Activated CD4-positive, alpha-beta T cell treated with anti-CD3 and anti-CD28 coated beads, Interleukin-2, amount 50 U/mL, for 4 hours (primary cell): ENCODE measurements at places on chromosomes 4 and X.

DNA sequence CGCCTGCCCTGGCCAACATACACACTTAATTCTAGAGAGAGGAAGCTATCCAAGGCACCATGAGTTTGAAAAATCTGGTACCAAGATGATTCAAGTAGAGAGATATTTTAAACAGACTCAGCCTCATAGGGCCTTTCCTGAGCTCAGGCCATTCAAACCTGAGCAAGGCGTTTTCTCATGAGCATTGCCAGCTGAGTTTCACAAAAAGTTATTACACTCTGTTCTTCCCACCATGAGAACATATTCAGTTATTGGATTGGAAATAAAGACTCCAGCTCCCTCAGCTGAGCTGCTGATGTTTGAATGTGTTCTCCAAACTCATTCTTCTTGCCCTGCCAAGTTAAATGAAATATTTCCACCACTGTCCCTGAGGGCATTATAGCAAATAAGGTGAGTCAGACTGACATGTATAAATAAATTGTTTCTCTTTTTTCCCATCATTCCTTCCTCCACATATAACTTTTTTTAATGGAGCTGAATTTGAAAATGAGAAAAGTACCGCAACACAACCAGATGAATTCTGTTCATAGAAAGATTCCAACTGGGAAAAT is 429.6 kb downstream of the RAB28 start:
- DNase-seq, result no peak

- DNase-seq, result no peak
These were observed 2.0 kb downstream of the SEC24B start for GRCh38 chr4:109435635-109436034.

DNA sequence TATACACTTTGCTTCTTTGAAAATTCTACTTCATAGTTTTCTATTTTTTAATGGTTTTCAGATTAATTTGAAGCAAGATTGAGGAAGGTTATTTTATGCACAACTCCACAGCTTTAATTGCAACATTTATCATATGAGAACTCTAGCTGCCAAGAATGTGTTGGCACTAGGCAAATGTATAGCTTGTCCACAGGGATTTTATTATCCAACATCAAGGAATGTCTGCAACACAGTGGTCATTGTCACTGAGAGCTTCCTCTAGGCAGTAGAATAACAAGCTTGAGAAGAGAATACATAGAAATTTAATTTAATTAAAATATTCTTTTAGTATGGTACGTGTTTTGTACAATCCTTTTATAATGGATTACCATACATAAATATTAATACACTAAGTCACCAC is 1600.8 kb downstream of the ARAP2 start:
- DNase-seq, result no peak

DNA sequence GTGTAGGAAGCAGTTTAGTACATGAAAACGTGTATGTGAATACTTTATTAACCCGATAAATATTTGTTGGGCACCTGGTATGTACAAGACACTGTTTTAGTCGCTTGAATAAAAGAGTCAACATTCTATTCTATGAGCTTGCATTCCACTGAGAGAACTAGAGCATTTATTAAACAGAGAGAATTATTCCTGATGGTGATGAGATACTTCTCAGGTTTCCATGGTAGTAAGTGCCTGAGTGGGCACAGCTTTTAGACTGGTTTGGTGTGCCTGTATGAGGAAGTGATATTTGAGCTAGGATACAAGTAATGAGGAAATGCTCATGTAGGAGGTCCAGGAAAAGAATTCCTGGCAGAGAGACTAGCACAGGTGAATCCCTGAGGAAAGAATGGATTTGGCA is 94.2 kb downstream of the ATP10D start:
- DNase-seq, result no peak

DNA sequence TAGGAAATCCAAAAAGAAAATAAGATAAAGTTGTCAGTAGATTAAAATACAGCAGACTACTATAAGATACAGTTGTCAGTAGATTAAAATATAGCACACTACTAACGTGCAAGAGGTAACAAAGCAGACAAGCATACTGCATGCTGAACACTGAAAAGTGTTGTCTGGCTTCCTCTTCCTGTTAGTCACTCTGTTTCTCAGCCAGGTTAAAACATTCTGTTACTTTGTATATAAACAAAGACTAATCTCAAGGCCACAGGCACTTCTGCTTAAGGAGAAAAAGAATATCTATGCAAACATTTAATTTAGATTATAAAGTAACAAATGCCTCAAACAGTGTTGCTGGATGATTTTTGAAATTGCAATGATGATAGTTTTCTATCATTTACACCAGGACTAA is 41.0 kb upstream of the SCD5 start:
- DNase-seq, result no peak

DNA sequence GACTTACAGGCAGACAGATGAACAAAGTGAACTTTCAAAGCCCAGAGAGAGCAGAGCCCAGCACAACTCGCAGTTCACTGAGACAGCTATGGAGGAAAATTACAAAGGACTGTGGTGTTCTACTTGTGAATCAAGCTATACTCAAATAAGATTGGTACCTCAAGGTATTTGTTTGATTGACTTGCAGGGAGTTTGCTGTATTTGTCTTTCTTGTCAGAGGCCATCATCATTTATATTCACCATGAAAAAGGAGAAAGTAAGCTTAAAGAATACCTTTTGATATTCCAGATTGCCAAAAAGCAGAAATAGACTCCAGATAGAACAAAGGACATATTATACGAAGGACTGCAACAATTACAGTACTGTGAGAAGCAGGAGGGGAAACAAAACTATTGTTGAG is 1047.9 kb downstream of the RPA4 start:
- no peak for DNase-seq

DNA sequence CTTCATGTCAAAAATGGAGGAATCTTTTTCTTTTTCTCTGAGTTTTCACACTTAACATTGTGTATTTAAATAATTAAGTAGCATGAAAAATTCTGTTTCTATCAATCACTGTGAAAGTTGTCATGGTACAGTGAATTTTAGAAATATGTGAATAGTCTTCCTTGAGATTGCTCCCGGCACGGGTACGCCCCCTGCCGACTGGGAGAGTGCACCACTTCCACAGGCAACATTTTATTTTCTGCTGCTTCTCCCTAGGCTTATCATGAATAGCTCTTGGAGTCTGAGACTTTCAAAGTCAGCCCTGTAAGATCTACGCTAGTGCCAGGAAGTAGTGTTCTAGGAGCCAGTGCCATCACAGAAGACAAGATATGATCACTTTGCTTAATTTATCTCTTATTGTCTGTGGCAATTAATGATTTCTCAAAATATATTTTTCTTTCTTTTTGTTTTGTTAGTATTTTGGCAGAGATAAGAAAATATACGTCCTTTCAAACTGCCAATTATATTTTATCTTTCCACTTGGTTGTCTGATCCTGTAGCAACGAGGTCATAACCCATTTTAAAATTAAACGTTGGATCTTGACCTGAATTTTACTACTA is 763.8 kb upstream of the AADAT start:
- no peak for DNase-seq

GRCh38 chrX:124257924-124258702 is 74.3 kb upstream of the TEX13D start:
- DNase-seq, result no peak

GRCh38 chr4:38856046-38856445 is 571 bp downstream of the TLR6 start:
- no peak for DNase-seq

- DNase-seq, result no peak
These were observed 39.4 kb downstream of the STIM2 start for GRCh38 chr4:26899991-26900390.

- DNase-seq, result no peak
These were observed 12.9 kb upstream of the SMPX start for GRCh38 chrX:21770631-21771321.

GRCh38 chr4:17667653-17668201 is 53.3 kb downstream of the MED28 start:
- DNase-seq, result no peak

GRCh38 chrX:65035446-65035770 is 59.2 kb upstream of the ZC4H2 start:
- no peak for DNase-seq

DNA sequence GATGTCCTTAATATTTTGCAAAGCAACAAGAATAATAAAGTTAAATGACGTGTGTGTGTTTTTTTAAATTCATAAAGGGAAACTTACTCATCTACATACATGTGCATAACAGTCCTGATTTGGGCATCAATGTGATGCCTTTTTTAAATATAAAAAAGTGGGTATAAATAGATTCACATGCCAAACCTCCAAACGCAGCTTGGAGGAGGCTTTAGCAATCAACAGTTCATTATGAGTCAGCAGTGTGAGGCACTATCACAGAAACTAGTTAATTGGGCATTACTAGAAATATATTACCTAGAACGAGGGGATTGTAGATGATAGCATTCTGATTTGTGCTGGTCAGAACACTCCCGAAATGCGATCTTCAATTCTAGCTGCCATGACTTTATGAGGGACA is 115.1 kb downstream of the HS6ST2 start:
- DNase-seq, result no peak

DNA sequence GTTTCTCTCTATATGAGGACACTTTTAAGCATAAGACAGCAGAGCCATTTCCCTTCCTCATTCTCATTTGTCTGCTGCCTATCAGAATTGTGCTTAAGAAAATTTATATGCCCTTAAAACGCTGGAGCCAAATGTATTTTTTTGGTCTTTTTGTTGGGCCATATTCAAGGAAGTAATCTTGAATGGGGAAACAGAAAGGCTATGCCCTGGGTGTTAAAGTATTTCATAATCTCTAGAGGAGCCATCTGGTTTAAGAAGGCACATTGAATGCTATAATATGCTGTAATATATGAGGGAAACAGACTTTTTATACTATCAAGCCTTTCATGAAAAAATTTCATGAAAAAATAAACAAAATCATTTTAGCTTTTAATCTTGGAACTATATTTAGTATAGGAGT is 4.3 kb downstream of the DMD start:
- no peak for DNase-seq

- no peak for DNase-seq
These were observed 20.5 kb upstream of the OPN1LW start for GRCh38 chrX:154123241-154124219.

DNA sequence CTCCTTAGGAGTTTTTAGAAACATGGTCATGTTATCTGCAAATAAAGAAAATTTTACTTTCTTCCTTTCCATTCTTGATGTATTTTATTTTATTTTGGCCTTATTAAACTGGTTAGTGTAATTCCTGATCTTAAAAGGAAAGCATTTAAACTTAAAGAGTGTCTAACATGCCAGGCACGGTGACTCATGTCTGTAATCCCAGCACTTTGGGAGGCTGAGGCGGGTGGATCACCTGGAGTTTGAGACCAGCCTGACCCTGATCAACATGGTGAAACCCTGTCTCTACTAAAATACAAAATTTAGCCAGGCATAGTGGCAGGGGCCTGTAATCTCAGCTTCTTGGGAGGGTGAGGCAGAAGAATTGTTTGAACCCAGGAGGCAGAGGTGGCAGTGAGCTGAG is 281.3 kb downstream of the PTTG2 start:
- DNase-seq, result no peak

DNA sequence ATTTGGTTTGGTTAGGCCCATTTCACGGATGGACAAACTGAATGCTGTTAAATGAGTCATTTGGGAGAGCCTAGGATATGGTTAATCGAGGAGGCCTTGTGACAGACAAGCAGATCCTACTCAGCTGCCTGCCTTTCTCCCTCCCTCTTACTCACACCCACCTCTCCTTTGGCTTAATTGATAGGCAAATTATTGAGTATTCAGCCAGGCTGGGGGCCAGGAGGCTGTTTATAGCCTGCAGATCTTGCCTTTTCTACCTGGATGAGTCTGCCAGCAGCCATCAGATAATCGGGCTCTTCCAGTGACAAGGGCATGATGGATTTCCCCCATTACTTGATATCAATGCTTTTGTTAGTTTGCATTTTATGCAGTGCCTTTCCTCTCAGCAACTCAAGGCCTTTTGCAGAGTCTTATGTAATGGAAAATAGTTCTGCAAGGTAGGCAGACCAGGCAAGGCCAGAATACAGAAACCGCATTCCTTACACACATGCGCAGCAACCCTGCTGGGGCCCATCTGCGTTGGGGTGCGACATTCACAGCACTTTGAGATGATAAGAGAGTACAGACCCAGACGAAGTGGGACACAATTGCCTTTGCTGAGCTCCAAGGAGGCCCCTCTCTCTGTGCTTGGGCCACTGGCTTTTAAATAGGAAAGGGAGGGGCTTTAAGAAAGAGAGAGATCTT is 96.2 kb upstream of the ATP6AP2 start:
- DNase-seq, result no peak

DNA sequence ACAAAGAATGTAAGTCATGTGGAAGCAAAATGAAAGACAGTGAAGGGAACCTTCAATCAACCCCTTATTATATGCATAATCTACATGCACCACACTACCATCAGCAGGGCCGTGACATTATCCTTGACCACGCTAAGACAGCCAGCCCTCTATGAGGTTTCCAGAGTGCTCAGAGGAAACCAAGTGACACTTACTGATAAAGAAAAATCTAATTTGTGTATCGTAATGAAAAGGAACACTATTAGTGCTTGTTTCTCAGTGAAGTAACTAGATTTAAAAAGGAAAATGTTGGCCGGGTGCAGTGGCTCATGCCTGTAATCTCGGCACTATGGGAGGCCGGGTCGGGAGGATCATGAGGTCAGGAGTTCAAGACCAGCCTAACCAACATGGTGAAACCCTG is 56.4 kb downstream of the ABCG2 start:
- no peak for DNase-seq

- DNase-seq, result no peak
These were observed 125.3 kb upstream of the IL15 start for GRCh38 chr4:141511055-141511454.

DNA sequence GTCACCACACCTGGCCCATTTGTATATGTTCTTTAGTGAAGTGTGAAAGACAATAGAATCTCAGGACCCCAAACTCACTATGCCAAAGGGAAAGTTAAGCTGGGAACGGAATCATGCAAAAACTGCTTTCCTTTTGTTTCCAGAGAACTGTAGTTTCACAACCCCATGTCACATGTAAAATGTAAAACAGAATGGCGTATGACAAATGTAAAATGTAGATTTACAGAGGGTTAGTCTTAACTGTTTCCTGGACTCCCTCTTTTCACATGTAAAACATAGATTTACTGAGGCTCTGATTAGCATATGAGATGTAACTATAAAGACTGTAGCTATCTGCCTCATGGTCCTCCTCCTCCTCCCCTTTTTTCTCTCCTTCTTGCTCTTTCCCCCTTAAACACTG is 66.3 kb downstream of the ABLIM2 start:
- DNase-seq, result no peak

GRCh38 chr4:55500072-55500471 is 46.6 kb downstream of the CLOCK start:
- no peak for DNase-seq

DNA sequence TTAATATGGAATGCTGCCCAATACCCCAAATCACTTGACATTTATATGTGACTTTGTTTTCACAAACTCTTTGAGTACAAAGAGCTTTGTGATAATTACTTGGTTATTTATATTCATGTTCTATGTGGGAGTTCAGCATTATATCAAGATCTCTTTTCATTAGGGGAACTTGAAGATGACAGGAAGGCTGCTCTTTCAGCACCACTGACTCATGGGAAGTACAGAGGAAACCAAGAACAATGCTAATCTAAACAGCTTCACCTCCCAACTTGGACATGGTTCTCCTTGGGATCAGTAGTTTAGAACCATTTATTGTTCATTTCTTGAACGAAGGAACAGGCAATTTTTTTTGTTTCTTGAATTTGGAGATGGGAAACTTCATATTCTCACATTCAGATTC is 184.0 kb upstream of the AFF2 start:
- DNase-seq, result no peak

- no peak for DNase-seq
These were observed 67.6 kb upstream of the GPR101 start for GRCh38 chrX:137101273-137101990.
